ENCODE measurements at places on chromosomes 3 and 15.
A peak's percentile ranks its signal among the peaks of the same experiment; 100 is the strongest.

DNA sequence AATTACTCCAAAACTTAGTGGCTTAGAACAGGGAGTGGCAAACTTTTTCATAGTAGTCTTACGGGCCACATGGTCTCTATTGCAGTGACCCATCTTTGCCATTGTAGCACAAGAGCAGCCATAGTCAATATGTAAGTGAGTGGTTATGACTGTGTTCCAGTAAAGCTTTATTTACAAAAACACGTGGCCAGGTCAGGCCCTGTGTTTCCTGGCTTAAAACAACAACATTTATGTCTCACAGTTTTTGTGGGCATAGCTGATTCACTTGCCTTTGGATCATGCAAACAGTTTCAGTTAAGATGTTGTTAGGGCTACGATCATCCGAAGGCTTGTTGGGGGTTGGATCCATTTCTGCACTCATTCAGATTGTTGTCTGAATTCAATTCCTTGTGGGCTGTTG is 103.8 kb downstream of the CHCHD6 start:
- no peak for DNase-seq

DNA sequence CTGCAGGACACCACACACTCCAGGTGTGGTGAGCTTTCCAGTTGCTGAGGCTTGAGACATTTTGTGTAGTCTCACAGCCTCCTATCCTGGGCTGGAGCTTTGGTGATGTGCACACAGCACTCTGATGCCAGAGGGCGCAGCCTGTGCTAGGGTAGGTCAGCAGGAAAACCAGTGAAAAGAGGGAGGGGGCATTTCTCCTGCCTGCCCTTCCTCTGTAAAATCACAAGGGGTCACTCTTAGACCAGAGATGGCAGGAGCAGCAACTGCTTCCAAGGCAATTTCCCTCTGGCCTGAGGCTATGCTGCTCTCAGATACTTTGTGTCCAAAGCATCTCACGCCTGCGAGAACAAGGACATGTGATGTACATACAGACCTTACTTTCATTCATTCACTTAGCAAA is 16.5 kb upstream of the MUSTN1 start:
- peak; percentile 11 for DNase-seq

DNA sequence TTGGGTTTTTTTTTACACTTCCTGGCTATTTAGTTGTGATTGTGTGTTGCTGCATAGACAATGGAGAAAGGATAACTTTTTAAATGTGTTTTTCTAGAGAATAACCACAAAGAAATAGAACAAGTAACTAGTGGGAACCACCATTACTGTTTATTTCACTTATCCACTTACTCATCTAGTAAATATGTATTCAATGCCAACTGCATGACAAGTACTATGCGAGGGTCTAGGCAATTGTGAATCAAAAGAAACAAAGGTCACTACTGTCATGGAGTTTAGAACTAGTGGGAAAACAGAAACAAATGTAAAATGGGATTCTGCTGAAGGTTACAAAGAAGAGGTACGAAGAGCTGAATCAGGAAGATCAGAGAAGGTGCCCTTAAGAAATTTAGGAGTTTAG is 600.9 kb upstream of the ROBO2 start:
- DNase-seq = peak; percentile 9

GRCh38 chr3:80014576-80014975 is 246.8 kb upstream of the ROBO1 start:
- peak; percentile 27 for DNase-seq

- no peak for DNase-seq
Observed at GRCh38 chr15:50278496-50278895, 13.0 kb upstream of the HDC start.

DNA sequence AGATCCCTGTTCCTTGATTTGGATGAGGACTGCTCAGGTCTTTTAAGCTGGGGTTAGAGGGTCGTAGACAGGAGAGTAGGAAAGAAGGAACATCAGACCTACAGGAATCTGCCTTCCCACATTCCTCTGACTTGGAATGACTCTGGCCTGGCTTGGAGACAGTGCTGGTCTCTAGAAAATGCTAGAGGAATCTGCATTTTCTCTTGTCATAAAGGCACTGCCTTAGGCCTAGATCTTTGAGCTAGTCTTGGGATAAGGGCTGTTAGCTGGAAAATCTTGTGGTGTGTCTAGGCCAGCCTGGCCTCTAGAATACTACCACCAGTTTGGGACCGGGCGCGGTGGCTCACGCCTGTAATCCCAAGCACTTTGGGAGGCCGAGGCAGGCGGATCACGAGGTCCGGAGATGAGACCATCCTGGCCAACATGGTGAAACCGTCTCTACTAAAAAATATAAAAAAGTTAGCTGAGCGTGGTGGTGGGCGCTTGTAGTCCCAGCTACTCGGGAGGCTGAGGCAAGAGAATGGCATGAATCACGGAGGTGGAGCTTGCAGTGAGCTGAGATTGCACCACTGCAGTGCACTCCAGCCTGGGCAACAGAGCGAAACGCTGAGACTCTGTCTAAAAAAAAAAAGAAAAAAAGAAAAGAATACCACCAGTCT is 17.3 kb upstream of the BSN start:
- DNase-seq = no peak

- DNase-seq = no peak
Observed at GRCh38 chr3:15403495-15403894, 23.8 kb downstream of the METTL6 start.

DNA sequence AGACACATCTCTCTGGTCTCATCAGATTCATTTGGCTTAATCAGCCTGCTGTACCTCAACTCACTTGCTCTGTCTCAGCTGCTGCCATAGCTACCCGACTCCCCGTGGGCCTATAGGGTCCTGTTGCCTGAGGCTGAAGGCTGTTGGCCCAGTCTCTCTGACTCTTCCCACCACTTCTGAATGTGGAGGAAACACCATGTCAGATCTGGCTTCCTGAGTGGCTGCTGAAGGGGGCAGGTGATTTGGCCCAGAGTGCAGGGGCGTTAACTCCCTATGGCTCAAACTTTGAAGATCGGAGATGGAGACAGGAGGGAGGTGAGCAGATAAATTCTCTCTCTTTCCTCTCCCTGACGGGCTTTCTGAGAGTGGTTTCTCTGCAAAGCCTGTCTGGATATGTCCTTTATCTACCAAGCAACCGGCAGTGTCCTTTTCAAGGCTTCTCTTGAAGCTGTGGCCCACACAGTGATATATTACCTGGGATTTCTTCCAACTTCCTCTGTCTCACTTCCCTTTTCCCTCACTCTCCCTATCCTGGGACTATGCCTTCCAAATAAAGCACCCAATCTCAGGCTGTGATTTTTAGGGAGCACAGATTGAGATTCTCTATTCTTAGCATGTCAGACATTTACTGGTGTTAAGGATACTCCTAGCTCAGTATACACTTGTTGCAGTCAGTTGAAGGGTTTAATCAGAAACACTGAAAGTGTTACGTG is 334.9 kb upstream of the TBC1D5 start:
- DNase-seq = no peak

- DNase-seq = no peak
Observed at GRCh38 chr15:101056366-101057334, 137.5 kb downstream of the LRRK1 start.

DNA sequence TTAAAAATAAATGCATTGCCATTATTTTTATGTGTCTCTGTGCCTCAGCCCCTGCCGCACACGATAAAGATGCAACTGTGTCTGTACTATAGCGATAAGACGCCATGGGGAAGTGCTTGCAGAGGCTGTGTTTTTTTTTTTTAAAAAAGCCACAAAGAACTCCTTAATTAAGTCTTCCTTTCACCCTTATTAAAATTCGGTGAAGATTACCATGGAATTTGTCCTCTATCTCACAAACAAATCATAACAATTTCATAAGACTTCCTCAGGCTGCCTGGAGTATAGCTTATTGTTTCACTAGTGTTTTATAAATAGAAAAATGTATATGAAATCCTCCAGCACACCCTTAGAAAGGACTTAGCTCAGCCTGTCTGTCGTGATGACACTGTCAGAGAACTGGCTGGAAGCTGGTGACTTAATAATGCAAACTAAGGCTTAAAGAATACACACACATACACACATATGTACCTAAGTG is 374.8 kb upstream of the SLCO3A1 start:
- DNase-seq = no peak

DNA sequence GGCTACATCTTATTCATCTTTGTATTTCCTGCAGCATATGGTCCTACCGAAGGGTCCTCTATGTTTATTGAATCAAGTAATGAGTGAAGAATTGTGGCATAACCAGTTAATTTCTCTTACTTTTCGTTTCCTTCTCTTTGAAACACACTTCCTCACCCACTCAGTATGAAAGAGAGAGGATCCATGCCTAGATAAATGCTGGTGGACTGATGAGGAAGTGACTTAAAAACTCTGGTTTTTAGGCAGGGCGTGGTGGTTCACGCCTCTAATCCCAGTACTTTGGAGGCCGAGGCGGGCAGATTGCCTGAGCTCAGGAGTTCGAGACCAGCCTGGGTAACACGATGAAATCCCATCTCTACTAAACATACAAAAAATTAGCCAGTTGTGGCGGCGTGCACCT is 2.2 kb upstream of the MB21D2 start:
- no peak for DNase-seq
